HFFc6 (cell line): ENCODE measurements at places on chromosomes 6 and 20. TPM values are rescaled to one million over a fixed set of nuclear protein-coding genes. Genes with fewer than 3 reads are reported as not detected.

Gene BIRC7
- total RNA-seq: not detected in 2 replicates

Gene MCCD1
- total RNA-seq: not detected in 3 replicates

Gene STMND1
- total RNA-seq: 0.15 TPM in 1 of 3 replicates, not detected in the others

Gene KCNB1
- total RNA-seq: 0.22 to 0.24 TPM in 2 of 3 replicates, not detected in the other

Gene SEL1L2
- total RNA-seq: 0.42 to 0.85 TPM in 2 of 3 replicates, not detected in the other

Gene DHX16
- 32.2 to 38.8 TPM (median 36.1 TPM) in 3 replicates for total RNA-seq

Gene MAFB
- 0.07 TPM in 1 of 3 replicates, not detected in the others for total RNA-seq

Gene SLC2A10
- 27.0 and 35.3 TPM in 2 replicates for total RNA-seq
